ENCODE measurements at places on chromosomes 11 and 22. TPM values are rescaled to one million over a fixed set of nuclear protein-coding genes. Genes with fewer than 3 reads are reported as not detected.

TIMM8B gene
- total RNA-seq = 62.1 TPM

LMNTD2 gene
- total RNA-seq = 1.4 TPM

- DNase-seq = no peak
These were observed 22.3 kb upstream of the OR5B21 start for GRCh38 chr11:58530236-58530635.

DNA sequence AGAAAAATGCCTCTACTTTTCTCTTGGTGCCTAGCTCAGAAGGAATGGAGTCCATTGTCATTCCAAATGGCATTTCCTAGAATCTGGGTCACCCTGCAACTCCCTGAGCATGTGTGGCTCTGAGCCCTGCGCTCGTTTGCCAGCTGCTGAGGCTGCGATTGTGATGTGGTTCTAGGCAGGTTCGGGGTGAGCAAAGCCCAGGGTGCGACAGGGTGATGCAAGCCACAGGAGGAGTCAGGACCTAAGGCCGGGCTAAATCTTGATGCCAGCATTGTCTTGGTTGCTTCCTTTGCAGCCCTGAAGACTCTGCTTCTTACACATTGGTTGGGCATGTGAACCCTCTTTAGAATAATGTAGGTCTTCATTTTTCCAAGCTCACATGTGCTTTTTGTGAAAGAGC lies 131.0 kb downstream of the MORC2 start:
- DNase-seq = no peak

GRCh38 chr22:22157348-22157725 lies 87.2 kb upstream of the VPREB1 start:
- no peak for DNase-seq

Data from sigmoid colon (tissue), 7 donors.